ENCODE measurements at places on chromosomes 6 and 20.
A peak's percentile ranks its signal among the peaks of the same experiment; 100 is the strongest.

- no peak for DNase-seq
Observed at GRCh38 chr6:130713144-130713543, 114.1 kb upstream of the SMLR1 start.

DNA sequence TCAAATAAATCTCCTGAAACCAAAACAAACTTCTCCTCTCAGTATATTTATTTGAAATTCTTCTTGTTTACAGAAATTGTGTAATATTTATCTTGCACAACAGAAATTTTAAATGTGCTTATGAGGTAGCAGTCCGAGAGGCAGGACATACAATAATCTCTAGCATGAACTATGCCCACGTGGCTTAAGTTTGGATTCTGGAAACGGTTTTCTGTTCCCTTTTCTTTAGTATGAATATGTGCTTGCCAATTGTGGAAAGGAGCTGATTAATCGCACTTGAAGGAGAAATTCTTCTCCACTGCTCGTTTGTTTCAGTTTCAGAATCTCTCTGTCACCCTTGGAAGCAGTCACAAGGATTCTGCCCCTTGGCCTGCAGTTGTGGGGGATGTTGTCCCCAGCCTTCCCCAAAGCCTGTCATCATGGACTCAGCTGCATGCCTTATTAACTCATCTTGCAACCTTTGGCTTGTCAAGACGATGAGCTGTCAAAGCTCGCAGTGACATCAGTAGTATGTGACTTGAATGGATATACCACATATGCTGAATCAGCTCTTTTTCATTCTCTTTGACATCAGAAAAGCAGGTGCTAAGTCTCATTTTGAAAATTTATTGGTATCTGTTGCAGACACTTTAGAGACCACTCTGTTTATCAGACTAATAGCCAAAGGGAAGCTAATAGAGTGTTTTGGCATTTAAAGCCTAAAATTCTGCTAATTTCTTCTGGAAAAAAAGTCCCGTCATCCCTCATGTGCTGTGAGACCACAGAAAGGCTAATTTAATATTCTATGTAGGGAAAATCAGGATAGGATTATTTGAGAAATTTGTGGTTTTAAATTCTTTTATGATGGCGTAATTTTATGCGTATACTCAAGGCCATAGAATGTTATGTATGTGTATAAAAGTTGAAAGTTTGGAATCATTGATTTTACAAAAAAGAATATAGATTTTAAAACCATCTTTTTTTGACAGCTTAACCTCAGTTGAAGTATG, 186.8 kb downstream of the ARID1B start:
- peak; percentile 77 for DNase-seq

DNA sequence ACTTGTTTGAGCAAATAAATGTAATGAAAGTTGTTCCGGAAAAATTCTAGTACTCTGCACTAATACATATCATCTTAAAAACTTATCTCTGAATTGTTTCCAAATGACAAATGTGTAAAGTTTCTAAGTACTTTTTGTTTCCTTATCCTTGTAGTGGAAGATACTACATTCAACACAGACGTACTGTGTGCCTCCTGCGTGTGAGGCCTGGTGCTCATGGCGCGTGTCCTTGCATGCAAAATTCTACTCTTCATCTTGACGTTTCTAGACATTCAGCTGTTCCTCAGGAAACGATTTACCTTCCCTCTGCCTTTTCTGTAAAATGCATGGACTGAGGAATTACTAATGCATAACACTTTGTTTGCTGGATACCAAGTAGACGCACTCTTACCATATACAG, 11.5 kb downstream of the DLL1 start:
- no peak for DNase-seq

DNA sequence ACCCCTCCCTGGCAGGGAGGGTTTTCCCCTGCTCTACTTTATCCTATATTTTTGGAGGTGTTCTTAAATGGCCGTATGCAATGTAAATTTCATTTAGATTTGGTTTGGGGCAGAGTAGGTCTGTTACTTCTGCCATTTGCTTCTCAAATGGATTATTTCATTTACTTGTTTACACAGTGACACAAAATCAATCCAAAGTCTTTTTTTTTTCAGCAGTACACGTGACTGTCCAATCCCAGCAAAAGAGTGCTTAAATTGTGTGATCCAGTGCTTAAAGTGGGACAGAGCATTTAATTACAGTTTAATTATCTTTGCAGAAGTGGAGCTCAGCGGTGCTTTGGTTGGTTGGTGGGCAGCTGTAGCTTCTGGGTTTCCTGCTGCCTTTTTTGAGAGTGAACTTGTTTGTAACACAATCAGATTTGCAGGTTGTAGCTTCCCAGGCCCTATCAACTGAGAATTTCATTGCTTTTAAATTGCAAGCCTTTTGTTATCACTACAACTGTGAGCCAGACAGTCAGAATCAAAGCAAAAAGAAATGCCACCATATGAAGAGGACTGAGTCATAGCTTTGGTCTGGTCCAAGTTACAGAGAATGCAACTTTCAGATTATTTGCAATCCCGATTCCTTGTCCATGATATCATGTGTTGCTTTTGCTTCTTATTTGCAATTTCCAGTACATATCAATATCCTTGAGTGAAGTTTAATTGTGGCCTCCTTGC, 216.9 kb downstream of the DOK5 start:
- no peak for DNase-seq

DNA sequence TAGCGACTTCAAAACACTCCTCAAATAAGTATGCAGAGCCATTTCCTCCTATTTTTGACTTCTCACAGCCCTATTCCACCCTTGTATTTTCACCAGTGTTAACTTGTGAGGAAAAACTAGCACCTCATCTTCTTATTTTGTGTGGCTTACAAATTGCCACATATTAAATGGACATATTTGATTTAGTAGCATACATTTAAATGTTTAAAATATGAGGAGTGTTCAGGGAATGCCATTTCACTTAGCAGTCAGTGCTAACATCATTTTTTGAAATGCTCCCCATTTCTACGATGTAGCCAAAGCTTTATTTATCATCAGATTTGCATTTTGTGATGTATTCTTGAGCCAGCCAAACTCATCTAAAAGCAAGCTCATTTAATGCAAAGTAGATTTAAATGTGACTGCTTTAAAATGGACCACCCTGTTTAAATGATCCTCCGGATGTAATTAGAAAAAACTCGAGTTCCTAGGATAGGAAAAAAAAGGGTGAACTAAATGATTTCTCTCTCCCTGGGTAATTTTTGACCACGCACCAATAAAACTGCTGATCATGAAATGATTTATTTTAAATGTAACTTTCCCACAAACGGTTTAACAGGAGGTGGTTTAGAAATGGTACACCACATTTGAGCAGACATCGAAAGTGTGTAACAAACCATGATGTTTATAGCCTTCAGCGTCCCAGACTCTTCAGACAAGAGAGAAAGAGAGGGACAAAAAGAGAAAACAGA, 172.6 kb downstream of the CD83 start:
- DNase-seq = no peak

DNA sequence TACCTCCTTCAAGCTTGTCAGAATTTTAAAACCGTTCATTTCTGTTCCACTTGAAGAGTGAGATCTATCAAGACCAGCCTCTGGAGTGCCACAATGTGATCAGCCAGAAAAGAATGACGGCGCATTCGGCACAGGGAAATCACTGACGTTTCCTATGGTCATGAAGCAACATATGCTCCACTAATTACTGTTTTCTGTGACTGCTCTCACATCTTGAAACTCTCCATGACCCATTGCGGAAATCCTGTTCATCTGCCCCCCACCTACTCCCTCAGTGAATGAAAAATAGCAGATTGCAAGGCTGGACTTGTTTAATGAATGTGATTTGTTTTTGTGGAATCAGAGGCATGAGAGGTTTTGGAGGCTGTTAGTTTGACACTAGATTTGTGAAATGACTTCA, 53.2 kb downstream of the SAMD5 start:
- no peak for DNase-seq

- DNase-seq = no peak
Observed at GRCh38 chr6:46651816-46652215, 802 bp downstream of the CYP39A1 start.
